ENCODE measurements at places on chromosomes 16 and 17.

DNA sequence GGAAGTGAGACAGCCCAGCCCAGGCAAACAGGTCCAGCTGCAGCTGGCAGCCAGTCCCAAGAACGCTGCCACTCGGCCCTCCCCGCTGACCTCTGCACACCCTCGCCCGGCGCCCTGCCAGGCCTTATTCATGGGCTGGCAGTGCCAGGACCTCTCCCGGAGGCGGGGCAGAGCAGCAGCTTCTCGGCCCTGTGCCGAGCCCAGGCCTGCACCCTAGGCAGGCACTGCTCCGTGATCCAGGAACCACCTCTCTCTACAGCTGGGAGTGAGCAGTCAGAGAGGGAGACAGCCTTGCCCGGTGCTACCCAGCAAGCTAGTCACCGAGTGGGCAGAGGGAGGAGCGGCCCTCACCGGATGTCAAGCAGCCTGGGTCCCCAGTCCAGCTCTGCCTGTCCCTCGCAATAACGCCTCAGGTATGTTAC, 79.9 kb upstream of the CBX4 start:
- DNase-seq: no peak

DNA sequence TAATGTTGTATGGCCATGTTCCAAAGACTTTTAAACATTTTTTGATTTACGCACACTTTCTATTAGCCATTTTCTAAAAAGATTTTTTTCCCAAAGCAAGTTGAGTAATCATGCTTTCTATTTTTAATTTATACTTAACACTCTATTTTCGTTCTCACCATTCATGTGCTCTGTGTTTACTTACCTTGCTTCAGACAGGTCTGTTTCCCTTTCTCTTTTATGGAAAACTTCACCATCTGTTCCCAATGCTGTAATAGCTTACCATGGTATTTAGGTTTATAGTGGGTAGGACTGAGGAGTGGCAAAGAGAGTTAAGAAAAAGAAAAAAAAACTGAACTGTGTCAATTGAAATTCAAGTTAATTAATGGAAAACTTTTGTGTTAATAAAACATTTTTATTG, 37.5 kb upstream of the KCNJ16 start:
- DNase-seq: no peak

DNA sequence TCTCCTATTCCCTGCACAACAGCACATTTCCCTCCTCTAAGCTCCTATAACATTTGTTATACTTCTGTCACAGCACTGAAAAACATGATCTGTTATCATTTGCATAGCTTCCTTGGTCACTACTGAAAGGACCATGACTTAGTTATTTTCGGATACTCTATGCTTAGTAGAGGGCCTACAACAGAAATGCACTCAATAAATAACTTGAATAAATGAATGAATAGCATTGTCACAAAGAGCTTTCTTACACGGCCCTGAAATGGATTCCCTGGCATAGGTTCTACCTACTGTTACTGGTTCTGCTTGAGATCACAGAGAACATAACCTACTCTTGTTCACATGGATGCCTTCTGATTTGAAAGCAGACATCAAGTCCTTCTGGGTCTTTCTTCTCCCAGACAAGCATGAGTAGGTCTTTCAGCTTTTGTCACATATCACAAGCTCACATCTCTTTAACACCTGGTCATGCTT, 41.6 kb downstream of the MYO1D start:
- DNase-seq: no peak

- no peak for DNase-seq
Measured at GRCh38 chr17:63364387-63364786, 81.7 kb downstream of the CYB561 start.

DNA sequence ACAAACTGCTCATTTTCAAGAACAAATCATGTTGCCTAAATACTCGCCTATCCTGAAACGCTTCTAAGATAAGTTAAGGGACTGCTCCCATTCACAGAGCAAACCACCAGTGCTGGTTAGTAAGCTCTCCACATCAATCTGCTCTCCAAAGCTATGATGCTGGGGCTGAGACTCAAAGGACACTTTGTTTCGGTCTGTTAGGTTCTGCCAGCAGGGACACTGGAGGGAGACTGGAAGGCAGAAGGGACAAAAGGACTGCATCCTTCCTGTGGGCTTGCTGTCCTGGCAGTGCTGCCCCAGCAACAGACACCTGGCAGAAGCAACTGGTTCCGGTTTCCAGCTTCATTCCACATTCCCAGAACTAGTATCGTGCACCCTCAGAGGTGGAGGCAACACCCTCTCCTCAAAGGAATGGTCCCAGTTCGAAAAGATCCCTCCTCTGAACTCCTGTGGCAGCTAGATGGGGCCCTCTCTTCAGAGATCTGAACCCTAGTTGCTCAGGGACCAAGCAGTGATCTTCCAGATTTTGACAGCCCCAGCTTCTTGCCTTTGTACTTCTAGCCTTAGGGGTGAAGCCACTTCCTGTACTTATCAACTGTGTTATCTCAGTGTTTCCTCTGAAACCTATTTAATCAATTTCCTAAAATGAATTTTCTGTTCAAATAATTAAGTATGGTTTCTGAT, 73.4 kb upstream of the GSG1L start:
- DNase-seq: no peak

GRCh38 chr17:78525511-78526160, 51.6 kb downstream of the DNAH17 start:
- no peak for DNase-seq
